Glutamatergic neuron (in vitro differentiated cells): ENCODE measurements at places on chromosomes 7 and 10.
A peak's percentile ranks its signal among the peaks of the same experiment; 100 is the strongest.

GRCh38 chr7:2633538-2634266 is 1.9 kb downstream of the TTYH3 start:
- DNase-seq = peak; percentile 61

GRCh38 chr7:35623381-35623780 is 71.6 kb downstream of the HERPUD2 start:
- no peak for DNase-seq

DNA sequence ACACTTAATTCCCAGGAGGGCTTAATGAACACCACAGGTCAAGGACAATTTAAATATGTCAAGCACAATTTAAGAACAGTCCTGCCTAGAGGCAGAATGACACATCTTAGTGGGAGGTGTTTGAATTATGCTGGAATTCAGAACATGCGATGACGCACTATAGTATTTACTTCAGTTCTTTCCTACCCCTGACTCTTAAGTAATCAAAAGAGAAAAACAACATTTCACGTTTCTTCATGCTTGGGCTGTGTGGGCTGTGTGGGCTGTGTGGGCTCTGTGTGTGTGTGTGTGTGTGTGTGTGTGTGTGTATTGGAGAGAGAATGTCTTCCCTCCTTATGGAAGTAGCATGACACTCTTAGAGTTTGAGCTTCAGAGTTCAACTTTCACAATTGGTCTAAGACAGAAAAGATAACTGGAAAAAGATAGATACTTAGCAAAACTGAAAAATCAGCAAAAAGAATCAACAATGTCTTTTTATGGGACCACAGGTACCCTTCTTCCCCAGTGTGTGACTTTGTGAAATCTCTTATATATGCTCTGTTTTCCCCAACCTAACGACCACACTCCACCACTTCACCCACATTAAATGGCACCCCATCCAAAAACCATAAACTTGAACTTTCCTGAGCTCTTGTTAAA is 33.7 kb upstream of the CABCOCO1 start:
- no peak for DNase-seq

DNA sequence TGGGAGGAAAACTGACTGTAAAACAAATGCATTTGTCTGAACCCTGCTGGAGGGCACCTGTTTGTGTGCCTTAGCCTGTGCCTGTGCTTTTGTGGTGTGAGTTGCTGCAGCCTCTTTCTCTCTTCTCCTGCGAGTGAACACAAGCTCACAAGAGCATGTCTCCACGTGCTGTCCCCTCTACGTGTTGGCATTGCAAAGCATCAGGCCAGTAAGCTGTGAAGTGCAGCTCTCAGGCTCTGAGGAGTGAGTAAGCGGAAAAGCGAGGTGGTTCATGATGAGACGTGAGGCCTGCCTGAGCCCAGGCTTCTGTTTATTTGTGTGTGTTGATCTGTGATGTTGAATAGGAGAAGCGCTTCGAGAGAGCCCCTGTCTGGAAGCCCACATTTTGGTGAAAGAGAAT is 85.6 kb upstream of the PDCD4 start:
- DNase-seq = no peak

DNA sequence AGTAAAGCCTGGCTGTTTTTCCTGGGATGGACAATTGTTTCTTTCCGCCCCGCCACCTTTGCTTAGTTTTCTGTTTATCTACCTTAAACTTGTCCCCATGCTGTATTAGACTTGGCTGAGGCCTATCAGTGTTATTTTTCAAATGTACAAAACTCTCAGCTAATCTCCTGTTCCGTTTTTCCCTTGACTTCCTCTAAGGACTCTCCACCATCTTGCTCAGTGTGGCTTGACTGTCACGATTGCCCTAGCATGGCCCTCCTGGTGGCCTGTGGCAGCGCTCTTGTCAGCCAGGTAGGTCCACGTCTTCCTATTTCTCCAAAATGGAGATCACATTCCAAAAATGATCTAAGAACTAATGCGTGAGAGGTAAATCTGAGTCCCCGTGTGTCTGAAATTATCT is 36.7 kb downstream of the BAIAP2L1 start:
- DNase-seq = no peak
